RCC 7860 (cell line): ENCODE measurements at places on chromosomes 1 and 21.

DNA sequence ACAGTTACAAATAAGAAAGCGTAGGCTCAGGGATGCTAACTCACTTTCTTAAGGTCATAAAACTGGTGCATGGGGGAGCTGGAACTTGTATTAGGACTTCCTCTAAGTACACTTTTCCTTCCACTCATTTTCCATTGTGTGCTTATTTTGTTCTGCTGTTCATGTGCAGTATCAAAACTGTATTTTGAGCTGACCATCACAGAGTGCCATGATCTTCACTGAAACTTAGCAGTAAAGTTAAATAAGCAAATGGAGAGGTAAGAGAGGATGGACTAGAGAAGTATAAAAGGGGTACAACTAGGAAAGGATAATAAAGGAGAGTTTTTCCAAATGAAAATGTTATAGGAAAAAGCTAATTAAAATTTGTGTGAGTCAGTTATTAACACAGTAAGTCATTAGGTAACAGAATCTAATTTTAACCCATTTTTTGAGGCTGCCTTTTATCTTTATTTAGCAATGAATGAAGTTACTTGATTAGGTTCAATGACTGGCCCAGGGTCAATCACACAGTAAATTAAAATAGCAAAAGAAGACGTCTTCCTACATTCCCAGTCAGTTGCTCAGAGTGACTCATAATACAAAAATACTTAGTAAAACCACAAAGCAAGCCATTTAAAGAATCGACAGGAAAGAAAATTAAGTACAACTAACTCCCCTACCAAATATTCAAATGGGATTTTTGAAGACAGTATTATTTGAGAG lies 165.8 kb upstream of the C1orf105 start:
- peak; percentile 92 for DNase-seq

DNA sequence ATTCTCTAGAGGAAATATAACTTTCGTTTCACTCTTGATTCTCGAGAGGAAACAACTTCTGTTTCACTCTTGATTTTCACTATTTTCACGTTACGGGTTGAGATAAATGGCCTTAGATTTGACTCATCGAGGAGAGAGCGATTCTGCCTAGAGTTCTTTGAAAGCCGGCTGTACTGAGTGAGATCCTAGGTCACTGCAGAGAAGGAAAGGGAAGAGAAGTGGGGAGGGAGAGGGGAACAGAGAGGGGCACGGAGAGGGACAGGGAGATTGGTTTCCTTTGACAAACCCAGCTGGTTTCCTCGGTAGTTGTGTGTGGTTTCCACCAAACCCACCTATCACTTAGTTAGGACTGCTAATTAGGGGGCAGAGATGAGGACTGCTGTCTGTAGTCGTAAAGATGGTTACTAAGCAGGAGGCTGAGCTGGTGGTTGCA lies 21.6 kb upstream of the GPR137B start:
- DNase-seq, result no peak

DNA sequence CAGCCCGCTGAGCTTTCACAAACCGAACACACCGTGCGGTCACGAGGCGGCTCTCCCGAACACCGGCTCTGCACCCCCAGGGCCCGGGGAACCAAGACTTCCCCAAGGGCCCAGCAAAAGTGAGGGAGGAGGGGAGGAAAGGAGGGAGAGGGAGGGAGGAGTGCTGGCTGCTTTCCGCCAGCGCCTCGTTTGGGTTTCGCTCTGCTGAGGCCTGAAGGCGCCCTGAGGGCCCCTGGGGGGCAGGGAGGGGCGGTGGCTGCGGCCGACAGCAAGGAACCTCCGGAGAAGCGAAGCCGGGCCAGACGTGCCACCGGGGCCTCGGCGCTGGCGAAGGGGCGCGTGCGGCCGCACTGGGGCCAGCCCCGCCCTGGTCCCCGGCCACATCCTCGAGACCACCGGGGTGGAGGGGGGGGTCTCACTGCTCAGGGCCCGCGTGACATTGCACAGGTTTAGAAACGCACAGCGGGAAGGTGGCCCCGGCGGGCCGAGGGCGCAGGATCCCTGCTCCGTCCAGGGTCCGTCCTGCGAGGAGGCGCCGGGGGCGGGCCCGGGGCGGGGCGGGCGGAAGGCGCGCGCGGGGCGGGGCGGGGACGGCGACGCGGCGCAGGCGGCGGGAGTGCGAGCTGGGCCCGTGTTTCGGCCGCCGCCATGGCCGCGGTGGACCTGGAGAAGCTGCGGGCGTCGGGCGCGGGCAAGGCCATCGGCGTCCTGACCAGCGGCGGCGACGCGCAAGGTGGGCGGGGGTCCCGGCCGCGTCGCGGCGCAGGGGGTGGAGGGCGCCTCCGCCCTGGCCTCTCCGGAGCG lies at the start of gene PFKL:
PFKL (plus strand) TSS at position 596 of the 804 bp plus-strand sequence; CDS start at position 649, 53 bp downstream.
- no peak for DNase-seq

DNA sequence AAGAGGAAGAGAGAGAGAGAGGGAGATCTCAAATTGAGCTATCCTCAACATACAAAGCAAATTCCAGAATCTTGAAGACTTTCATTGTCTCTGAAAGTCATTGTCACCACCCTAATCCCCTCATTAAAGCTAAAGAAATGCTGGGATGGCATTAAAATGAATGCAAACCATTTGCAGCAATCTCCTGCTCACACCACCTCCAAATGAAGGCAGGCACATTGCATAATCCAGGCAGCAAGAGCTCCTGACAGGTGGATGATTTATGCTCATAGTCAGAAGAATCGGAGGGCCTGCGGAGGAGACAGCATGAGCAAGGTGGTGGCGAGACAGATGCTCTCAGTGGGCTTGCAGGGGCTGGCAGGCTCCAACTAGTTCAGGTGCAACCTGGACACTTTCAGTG lies 90.2 kb downstream of the ESRRG start:
- DNase-seq, result no peak

GRCh38 chr1:93506126-93506525 lies 58.2 kb downstream of the FNBP1L start:
- DNase-seq, result no peak

- DNase-seq, result no peak
Observed at GRCh38 chr1:13662493-13662892, 37.5 kb upstream of the PRDM2 start.
